ENCODE measurements at places on chromosomes 12 and 14.
A peak's percentile ranks its signal among the peaks of the same experiment; 100 is the strongest.

DNA sequence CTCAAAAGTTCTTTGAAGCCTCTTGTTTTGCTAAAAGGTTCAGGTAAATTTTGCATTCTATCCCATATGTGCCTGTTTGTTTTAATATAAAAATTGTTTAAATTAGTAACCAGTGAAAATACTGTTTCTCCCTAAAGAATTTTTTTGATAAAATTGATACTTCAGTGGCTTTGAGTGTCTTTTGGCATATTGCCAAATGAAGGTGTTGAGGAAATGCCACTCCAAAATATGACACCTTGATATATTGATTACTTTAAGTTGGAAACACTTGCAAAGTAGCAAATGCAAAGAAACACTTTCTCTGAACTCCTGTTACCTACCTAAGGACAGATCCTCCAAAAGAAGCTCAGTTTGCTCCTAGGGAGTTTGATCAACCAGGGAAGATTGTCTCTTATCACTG is 8.4 kb downstream of the STYX start:
- no peak for DNase-seq

- DNase-seq: no peak
Measured at GRCh38 chr14:22780105-22780679, 13.7 kb downstream of the OXA1L start.

GRCh38 chr12:49283541-49284429 is 11.2 kb upstream of the PRPH start:
- DNase-seq: no peak

- DNase-seq: no peak
Measured at GRCh38 chr12:104870797-104871196, 87.3 kb downstream of the SLC41A2 start.

DNA sequence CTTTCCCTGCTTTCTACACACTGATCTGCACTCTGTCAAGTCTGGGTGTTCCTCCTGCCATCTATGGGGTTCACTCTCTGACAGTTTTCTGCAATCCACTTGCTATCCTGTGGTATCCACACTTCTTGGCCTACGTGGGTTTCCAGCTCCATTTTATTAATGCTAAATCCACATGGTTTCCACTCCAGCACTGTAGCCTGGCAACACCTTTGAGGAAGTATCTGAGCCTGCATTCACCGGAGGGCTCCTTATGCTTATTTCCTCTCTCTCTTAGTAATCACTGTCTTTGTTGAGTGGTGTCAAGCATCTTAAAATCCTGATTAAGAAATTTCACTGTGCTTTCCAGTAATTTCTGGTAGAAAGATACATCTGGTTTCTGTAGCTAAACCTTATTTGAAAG is 703.7 kb downstream of the TMEM121 start:
- DNase-seq: no peak

- DNase-seq: peak; percentile 18
Measured at GRCh38 chr14:65131301-65131701, 29.0 kb upstream of the MAX start.

DNA sequence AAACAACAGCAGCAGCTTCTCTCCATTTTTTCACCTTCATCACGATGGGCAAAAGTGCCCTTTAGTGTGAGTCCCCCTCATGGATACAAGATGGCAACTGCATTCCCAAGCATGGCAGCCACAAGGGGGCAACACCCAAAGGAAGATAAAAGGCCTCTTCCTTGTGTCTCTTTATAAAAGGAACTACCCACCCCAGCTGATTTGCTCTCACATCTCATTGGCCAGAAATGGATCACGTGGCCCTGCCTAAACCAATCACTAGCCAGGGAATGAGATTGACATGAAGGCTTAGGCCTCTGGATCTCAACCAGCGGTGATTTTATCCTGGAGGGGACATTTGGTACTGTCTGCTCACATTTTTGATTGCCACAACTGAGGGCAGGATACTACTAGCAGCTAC is 21.9 kb upstream of the IFT81 start:
- peak; percentile 46 for DNase-seq

DNA sequence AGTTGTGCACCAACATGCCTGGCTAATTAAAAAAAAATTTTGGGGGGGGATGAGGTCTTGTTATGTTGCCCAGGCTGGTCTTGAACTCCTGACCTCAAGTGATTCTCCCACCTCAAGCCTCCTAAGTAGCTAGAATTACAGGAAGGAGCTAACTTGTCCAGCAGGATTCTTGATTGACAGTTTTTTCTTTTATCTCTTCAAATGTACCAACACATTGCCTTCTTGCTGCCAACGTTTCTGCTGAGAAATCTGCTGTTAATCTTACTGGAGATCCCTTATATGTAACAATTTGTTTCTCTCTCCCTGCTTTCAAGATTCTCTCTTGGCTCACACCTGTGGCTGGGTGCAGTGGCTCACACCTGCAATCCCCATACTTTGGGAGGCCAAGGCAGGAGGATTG is 22.4 kb upstream of the MARK3 start:
- no peak for DNase-seq

DNA sequence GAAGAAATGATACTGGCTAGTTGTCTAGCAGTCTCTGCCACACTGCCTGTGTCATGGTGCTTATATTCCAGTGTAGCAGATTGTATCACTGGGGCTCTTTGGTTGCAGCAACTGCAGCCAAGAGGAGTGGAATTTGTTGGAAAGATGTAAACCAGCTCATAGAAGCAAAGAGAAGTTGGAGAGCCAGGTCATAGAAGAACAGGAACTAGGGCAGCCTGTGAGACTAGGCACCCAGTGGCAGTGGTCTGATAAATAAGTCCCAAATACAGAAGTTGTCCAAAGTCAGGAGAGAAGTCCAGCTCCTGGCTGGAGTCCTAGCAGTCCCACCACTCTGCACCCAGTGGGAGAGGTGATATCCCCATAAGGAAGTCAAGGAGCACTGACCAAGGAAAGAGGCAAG is 172.5 kb upstream of the ARID2 start:
- no peak for DNase-seq

DNA sequence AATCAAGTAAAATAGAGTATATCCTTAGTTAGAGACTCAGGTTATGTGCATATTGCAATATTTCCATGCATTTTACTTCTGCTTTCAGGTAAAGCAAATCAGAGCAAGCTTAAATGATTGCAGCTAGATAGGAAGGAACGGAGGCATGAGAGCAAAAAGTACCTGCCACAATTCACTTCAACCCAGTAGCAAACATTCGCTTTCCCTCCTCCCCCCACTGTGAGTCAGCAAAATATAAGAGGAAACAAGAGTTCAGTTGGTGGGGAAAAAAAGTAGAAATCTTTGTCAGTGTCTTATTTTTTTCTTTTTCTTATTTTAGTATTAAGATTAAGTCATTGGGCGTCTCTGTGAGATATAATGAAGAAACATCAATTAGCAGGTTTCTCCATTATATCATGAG is 475.4 kb downstream of the NPAS3 start:
- DNase-seq: no peak

GRCh38 chr14:82270286-82270685 is 736.6 kb upstream of the SEL1L start:
- no peak for DNase-seq

DNA sequence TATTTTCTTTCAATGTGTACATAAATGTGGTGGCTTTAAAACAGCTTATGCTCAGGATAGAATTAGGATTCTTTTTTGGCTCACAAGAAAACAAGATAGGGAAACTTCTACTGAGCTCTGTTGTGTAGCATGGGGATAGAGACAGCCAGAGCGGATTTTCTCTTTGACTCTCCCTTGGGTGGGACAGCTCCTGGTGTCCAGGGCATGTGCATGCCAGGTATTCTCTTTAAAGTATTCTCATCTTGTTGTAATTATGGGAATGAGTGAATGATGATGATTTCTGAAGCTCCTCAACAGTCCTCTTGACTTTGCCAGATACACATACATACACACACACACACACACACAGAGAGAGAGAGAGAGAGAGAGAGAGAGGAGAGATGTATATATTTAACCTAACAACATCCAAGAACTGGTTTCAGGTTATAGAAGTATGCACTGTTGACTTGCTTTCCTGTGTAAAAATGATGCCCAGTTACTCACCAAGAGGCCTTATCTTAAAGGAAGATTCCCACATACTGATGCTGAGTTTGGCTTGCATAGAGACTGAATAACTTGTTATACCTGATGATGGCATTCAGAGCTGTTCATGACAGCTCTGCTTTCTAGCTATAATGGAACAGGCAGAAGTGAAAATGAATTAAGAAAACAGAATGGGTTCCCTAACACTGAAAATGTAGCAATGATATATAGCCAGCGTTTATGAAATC is 387.5 kb downstream of the EGLN3 start:
- no peak for DNase-seq

GRCh38 chr14:54645639-54646038 is 78.7 kb downstream of the SAMD4A start:
- DNase-seq: no peak

DNA sequence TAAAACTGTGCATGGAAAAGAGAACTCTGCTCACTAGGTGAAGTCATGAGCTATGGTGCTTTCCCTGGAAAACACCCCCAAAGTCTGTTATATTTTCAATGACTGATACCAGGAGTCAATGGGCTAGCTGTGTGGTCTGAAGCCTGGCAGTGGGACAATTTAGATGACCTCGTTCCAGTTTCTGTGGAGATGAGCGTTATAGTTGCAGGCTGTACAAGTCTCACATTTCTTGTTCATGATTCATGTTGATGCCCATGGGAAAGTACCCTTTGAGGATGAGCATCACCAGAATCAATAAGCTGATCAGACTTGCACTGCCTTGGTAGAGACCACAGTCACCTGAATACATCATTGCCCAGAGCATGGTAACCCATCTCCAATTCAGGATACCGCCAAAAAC is 70.7 kb downstream of the NOVA1 start:
- no peak for DNase-seq

- no peak for DNase-seq
Measured at GRCh38 chr14:24679248-24679961, 45.4 kb upstream of the GZMB start.

DNA sequence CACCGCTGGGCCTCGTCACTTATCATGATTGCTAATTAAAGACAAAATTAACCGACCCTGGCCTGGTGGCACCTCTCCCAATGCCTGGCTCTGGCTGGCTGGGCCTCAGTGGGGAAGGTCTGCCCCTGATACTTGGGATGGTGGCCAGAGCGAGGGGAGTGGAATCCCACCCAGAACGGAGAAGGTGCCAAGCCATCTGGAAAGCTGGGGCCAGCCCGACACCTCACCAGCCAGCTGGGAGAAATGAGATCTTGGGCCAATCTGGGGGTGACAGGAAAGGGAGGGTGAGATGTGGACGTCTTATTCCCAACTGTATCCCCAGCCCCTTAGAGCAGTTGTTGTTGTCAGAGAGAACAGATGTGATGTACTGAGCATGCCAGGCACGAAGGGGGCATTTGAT is 215.0 kb upstream of the PWP1 start:
- no peak for DNase-seq

DNA sequence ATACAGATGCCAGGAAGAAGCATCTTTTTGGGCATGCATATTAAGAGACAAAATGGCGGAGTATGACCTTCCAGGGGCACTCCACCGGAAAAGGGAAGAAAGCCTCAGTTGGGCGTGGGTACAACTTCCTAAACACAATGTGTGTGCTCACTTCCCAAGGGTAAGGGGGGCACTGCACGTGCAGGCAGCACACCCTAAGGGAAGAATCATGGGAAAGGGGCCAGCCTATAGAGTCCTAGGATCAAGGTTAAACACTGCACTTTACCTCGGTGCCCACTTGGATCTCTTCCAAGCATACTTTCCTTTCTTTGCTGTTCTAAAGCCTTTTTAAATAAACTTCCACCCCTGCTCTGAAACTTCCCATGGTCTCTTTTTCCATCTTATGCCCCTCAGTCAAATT is 14.8 kb downstream of the OR6J1 start:
- DNase-seq: no peak

DNA sequence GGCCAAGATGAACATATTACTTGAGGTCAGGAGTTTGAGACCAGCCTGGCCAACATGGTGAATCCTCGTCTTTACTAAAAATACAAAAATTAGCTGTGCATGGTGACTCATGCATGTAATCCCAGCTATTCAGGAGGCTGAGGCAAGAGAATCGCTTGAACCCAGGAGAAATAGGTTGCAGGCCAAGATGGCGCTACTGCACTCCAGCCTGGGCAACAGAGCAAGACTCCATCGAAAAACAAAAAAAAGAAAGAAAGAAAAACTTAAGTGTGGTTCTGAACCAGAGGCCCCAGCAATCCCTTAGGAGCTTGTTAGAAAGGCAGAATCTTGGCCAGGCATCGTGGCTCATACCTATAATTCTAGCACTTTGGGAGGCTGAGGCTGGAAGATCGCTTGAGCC is 24.5 kb downstream of the SVOP start:
- DNase-seq: no peak

DNA sequence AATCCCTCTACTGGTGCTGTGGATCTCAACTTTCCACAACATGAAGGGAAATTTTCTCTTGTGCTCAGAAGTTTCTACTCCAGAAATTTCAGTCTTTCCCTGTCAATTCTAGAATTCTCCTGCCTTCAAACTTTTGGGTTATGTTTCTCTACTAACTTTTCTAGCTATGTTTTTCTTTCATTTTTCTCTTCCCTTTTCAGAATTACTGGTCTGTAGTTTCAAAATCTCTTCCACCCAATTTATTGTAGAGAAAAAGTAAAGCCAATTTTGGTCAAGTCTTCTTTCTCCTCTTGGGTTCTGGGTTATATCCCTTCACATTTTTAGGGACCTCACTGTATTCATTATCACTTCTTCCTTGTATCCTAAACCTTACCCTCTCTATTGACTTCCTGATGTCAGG is 18.9 kb downstream of the CNTN1 start:
- DNase-seq: no peak

DNA sequence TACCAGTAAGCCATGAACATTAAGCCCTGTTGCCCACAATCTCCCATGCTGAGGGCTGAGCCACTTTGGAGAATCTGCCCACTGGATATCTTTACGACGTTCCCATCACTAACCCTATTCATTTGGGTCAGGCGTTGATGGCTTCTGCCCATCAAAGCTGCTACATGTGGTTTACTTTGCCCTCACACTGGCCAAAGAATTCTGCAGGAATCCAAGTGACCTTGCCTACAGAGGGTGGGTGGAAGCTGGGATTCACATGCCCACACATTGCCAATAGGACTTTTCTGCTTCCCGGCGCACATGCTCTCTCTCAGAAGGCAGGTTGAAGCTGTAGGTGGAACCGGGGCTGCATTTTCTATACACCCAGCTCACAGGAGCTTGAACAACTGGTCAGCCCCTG is 28.3 kb downstream of the OAS2 start:
- DNase-seq: no peak

GRCh38 chr12:8823565-8824300 is 1.3 kb downstream of the A2ML1 start:
- peak; percentile 21 for DNase-seq

All from eye (tissue), 1 donor.